ENCODE measurements at places on chromosomes 1 and 21. TPM values are rescaled to one million over a fixed set of nuclear protein-coding genes. Genes with fewer than 3 reads are reported as not detected.

GRCh38 chr1:110250008-110250407, 39.9 kb downstream of the KCNC4 start:
- H3K36me3 ChIP-seq: no peaks in the 10 kb centered on the region
- H3K27me3 ChIP-seq: no peaks in the 10 kb centered on the region
- H3K27ac ChIP-seq: no peak overlapping the region
- H3K4me3 ChIP-seq: no peak overlapping the region
- no peaks in the 10 kb centered on the region for H3K4me1 ChIP-seq

- H3K4me1 ChIP-seq: peaks cover 26% of the 10 kb centered on the region
- no peak overlapping the region for H3K4me3 ChIP-seq
- no peaks in the 10 kb centered on the region for H3K36me3 ChIP-seq
- no peak for DNase-seq
- H3K27me3 ChIP-seq: no peaks in the 10 kb centered on the region
Measured at GRCh38 chr21:29187944-29188343, 57.5 kb downstream of the MAP3K7CL start.

GRCh38 chr1:160193091-160193819, 2.9 kb downstream of the CASQ1 start:
- no peaks in the 10 kb centered on the region for H3K36me3 ChIP-seq
- DNase-seq: peak; percentile 88
- no peaks in the 10 kb centered on the region for H3K27me3 ChIP-seq
- peaks cover 18% of the 10 kb centered on the region for H3K4me1 ChIP-seq
- no peak overlapping the region for H3K27ac ChIP-seq
- no peak overlapping the region for H3K4me3 ChIP-seq

- H3K36me3 ChIP-seq: peaks cover 28% of the 10 kb centered on the region
- H3K27ac ChIP-seq: no peak overlapping the region
- H3K27me3 ChIP-seq: no peaks in the 10 kb centered on the region
- H3K4me1 ChIP-seq: peaks cover 40% of the 10 kb centered on the region
- DNase-seq: no peak
Measured at GRCh38 chr1:207754974-207755700, 3.3 kb downstream of the CD46 start.

The TSSK3 gene
- total RNA-seq: not detected

The FCGR3B gene
- 1.5 TPM for total RNA-seq

The PLA2G5 gene
- total RNA-seq: not detected

DNA sequence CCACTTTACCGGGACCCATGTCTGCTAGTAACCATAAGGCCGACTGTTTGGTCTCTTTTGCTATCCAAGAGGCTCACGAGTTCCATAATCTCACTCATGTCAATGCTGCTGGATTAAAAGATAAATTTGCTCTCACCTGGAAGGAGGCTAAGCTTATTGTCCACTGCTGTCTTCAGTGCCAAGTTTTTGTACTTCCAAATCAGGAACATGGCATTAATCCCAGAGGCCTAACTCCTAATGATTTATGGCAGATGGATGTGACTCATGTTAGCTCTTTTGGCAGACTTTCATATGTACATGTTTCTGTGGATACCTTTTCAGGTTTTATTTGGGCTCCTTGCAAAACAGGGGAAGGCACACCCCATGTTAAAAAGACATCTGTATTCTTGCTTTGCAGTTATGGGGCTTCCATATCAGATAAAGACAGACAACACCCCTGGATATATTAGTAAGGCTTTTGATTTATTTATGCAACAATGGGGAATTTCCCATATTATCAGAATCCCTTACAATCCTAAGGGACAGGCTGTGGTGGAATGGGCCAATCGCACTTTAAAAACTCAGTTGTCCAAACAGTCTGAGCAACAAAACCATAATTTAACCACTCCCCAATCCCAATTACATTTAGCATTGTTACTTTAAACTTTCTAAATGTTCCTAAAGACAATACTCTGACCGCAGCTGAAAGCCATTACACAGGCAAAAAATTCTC, 162.7 kb downstream of the IER5 start:
- H3K4me3 ChIP-seq: no peak overlapping the region
- peaks cover 9% of the 10 kb centered on the region for H3K4me1 ChIP-seq
- no peaks in the 10 kb centered on the region for H3K36me3 ChIP-seq
- DNase-seq: no peak
- H3K27me3 ChIP-seq: no peaks in the 10 kb centered on the region

DNA sequence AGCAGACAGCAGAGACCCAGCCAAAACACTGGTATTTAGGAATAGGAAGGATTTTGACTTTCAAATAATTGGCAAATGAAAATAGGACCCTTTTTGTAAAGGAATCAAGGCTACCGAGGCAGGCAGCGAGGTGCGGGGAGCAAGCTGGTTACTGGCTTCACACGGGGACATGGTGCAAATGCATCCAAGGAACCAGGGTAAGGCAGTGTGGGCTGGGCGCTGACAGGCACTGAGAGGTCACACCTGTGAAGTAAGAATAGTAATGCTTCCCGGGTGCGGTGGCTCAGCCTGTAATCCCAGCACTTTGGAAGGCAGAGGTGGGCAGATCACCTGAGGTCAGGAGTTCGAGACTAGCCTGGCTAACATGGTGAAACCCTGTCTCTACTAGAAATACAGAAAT, 15.5 kb downstream of the CHAF1B start:
- peaks cover 17% of the 10 kb centered on the region for H3K36me3 ChIP-seq
- DNase-seq: no peak
- no peaks in the 10 kb centered on the region for H3K27me3 ChIP-seq
- no peak overlapping the region for H3K27ac ChIP-seq

- H3K4me1 ChIP-seq: peaks cover 10% of the 10 kb centered on the region
- no peak overlapping the region for H3K4me3 ChIP-seq
- H3K27me3 ChIP-seq: no peaks in the 10 kb centered on the region
- no peaks in the 10 kb centered on the region for H3K36me3 ChIP-seq
- H3K27ac ChIP-seq: no peak overlapping the region
- DNase-seq: peak; percentile 74
Measured at GRCh38 chr1:100459358-100460114, 78.4 kb upstream of the GPR88 start.

DNA sequence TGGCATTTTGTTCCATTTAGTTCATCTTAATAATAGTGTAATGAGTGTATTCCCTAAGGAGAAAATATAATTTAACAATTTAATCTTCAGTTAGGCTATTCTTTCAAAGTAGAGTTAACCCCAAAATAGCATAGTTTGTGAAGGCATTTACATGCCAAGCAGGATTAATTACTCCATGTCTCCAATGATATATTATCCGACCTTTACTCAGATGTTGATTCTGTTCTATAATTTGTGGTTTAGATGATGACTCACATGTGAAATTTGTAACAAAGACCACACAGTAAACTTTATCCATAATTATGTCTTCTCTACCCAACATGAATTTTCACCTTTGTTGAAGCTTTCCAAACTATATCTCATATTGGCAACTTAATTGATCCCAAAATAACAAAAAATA, 2065.2 kb downstream of the MRPL39 start:
- H3K4me1 ChIP-seq: no peaks in the 10 kb centered on the region
- H3K27me3 ChIP-seq: no peaks in the 10 kb centered on the region
- no peak overlapping the region for H3K4me3 ChIP-seq
- no peaks in the 10 kb centered on the region for H3K36me3 ChIP-seq
- DNase-seq: no peak

- no peaks in the 10 kb centered on the region for H3K4me1 ChIP-seq
- no peak overlapping the region for H3K4me3 ChIP-seq
- no peak overlapping the region for H3K27ac ChIP-seq
Measured at GRCh38 chr21:33174756-33175155, 55.0 kb upstream of the IFNAR2 start.

All from suprapubic skin (tissue), 4 donors.